ENCODE measurements at places on chromosomes 3 and 15. TPM values are rescaled to one million over a fixed set of nuclear protein-coding genes. Genes with fewer than 3 reads are reported as not detected.

The MYO5C gene
- 0.29 TPM for polyA plus RNA-seq

The LRRK1 gene
- 14.2 TPM for polyA plus RNA-seq

The CD86 gene
- 52.4 TPM for polyA plus RNA-seq

The MINAR1 gene
- not detected for polyA plus RNA-seq

The PLA2G4D gene
- not detected for polyA plus RNA-seq

DNA sequence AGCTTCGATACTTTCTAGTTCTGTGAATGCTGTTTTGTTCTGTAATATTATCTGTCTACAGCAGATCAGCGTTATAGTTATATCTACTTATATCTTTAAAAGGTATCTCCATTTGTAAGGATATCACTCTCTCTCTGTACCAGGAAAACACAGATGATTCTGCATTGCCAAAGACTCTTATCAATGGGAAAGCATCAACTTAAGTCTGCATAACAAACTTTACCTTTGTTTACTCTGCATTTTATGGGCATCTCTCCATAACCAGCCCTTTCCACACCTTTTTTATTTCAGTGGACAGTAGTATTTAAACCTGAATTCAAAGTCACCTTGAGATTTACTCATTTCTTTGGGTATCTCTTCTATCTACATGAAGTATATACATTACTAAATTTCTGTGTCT, 238.7 kb upstream of the GRM7 start:
- DNase-seq, result no peak

GRCh38 chr3:21028412-21028811, 722.6 kb downstream of the ZNF385D start:
- no peak for DNase-seq

- DNase-seq, result no peak
Measured at GRCh38 chr15:97993310-97993738, 32.8 kb downstream of the ARRDC4 start.

DNA sequence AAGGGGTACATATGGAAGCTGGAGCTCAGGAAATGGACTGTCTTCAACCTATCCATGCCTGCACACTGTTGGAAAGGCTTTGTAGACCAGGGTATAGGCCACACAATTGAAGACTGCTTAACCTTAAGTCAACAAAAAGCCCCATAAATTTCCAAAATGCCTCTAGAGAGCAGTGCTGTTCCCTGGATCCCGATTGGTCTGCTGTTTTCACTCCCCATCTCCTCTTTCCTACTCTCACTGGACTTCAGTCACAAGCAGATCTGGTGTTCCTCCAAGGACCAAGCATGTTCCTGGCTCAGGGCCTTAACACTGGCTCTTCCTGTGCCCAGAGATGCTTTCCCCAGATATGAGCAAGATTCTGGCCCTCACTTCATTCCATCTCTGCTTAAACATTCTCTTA, 22.8 kb upstream of the LRRC34 start:
- DNase-seq, result no peak

- no peak for DNase-seq
Measured at GRCh38 chr3:94130690-94131089, 67.8 kb downstream of the NSUN3 start.

DNA sequence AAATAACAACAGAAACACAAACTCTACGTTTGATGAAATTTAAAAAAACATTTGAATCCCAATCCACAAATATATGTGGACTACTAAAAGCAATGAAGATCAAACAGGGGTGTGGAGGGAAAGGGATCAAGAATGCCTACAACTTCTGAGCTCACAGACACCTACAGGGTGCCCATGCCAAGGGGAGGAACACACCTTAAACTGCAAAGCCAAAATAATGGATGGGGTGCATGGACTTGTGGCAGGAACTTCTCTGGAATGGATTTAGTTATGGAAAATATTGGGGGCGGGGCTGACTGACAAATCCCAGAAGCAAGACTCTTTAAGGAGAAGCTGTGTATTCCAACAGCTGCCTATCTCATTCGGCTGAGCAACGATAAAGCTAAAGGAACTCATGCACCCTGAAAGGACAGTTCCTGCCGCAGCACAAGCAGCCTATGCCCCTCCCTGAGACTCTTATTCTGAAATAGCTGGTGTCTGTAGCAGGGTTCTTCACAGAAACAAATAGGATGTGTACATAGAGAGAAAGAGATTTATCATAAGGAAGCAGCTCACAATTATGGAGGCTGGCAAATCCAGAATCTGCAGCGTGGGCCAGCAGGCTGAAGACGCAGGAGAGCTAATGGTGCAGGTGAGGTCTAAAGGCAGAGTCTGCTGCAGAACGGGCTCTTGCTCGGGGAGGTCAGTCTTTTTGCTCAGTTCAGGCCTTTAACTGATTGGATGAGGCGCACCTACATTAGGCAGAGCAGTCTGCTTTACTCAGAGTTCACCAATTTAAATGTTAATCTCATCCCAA, 24.5 kb upstream of the PLA2G4D start:
- DNase-seq, result no peak

GRCh38 chr3:104523136-104523535, 843.6 kb upstream of the ALCAM start:
- no peak for DNase-seq

- no peak for DNase-seq
Measured at GRCh38 chr15:31373096-31373865, 46.6 kb downstream of the KLF13 start.

GRCh38 chr3:14862661-14863230, 44.0 kb downstream of the FGD5 start:
- no peak for DNase-seq

- DNase-seq, result no peak
Measured at GRCh38 chr3:158700559-158700958, 28.1 kb upstream of the LXN start.

GRCh38 chr15:95693917-95694316, 636.6 kb upstream of the NR2F2 start:
- DNase-seq, result no peak

- no peak for DNase-seq
Measured at GRCh38 chr15:65942436-65942835, 73.1 kb downstream of the RAB11A start.

DNA sequence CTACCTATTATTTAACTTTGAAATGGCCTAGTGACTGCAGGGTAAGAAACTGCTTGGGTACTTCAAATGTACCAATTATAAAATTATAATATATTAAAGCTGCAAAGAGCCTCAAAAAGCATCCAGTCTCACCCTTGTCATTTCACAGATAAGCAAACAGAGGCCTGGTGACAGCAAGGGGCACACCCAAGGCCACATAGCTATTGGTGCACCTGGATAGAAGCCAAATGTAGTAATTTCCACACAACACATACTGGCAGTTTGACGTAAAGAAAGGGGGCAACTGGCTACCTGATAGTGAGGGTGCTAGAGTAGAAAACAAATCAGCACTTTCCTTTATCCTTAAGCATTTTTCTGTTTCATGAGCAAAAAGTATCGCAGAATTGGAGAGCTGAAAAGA, 51.1 kb downstream of the IFT57 start:
- no peak for DNase-seq
